ENCODE measurements at places on chromosomes 1 and 21.

GRCh38 chr1:229133811-229134210 lies 137.1 kb upstream of the RAB4A start:
- DNase-seq = no peak

GRCh38 chr1:181789395-181789794 lies 272.1 kb downstream of the ZNF648 start:
- DNase-seq = no peak

GRCh38 chr1:39722495-39722894 lies 16.2 kb upstream of the PPIE start:
- DNase-seq = no peak

GRCh38 chr1:2819831-2820730 lies 18.6 kb upstream of the TTC34 start:
- DNase-seq = no peak

DNA sequence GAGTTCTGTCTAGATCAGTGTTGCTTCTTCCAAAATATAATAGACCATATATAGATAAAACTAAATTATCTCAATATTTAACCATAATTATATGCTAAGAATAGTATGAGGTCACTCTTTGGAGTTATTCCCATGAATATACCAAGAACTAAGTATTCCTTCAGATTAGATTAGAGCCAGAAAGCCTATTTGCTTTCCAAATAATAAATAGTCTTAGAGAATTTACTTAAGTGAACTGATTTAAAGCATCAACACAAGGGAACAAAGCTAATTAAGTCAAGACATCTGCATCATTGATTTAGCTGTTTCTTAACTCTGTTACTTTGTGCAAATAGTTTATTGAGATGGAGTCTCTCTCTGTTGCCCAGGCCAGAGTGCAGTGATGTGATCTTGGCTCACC lies 35.7 kb downstream of the FNBP1L start:
- DNase-seq = no peak

GRCh38 chr1:73310797-73311381 lies 887.1 kb downstream of the LRRIQ3 start:
- no peak for DNase-seq

- DNase-seq = peak; percentile 52
Observed at GRCh38 chr1:5991381-5992025, 722 bp downstream of the NPHP4 start.

DNA sequence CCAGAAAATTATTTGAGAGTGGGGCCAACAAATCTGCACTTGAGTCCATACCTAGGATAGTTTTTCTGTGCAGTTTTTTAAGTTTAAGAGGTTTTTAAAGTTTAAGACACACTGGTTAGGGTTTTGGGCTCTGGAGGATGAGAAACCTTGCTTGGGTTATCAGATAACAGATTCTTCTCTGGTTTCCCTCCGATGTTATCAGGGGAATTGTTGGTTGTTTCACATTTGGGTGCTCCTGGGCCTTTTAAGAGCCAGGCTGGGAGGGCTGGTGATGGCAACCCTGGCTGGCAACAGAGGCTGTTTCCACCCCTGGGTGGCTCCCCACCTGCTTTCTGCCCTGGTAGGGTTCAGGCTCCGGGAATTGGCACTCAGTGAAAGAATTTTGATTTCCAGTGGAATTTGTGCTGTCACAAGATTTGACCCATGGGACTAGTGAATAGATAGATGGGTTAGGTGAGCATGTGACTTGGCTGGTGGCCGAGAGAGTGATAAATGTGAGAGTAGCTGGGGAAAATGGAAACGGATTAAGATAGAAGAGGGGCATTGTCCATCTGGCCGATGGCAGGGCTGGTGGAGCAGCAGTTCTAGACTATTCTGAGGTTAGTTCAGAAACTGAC lies 14.8 kb downstream of the VANGL1 start:
- DNase-seq = no peak

- DNase-seq = no peak
Observed at GRCh38 chr1:88324899-88325298, 359.2 kb upstream of the PKN2 start.

DNA sequence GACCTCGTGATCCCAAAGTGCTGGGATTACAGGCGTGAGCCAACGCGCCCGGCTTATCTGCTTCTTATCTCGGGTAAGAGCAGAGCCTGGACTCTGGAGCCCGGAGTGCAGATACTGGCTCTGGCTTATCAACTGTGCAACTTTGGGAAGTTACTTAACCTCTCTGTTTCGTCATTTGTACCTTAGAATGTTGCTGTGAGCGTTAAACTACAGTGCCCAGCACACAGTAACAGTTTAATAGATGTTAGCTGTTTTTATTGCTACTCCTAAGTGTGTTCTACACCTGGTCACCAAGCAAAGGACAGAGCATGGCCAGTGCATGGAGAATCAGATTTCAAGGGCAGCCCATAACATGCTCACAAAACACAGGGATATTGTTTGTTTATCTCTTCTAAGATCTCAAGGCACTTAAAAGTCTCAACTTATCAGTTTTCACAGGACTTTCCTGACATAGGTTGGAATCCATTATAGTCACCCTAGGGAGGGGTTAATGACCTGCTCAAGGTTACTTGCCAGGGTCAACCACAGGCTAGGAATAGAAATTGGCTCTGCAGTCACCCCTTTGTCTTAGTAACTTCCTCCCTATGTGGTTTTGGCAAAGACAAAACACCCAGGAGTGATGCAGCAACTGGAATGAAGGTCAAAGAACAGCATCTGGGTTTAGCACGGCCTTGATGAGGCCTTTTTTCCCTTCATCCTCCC lies 22.5 kb upstream of the SRP9 start:
- peak; percentile 77 for DNase-seq

- no peak for DNase-seq
Observed at GRCh38 chr1:232547938-232548484, 81.9 kb downstream of the SIPA1L2 start.

GRCh38 chr1:228830185-228830953 lies 95.1 kb downstream of the RHOU start:
- no peak for DNase-seq

- no peak for DNase-seq
Observed at GRCh38 chr1:18891426-18891780, 11.0 kb downstream of the ALDH4A1 start.

- no peak for DNase-seq
Observed at GRCh38 chr1:235937123-235937522, 70.4 kb upstream of the LYST start.

GRCh38 chr1:192810253-192810880 lies 1.5 kb downstream of the RGS2 start:
- no peak for DNase-seq

GRCh38 chr1:93992954-93993353 lies 83.7 kb upstream of the GCLM start:
- no peak for DNase-seq

DNA sequence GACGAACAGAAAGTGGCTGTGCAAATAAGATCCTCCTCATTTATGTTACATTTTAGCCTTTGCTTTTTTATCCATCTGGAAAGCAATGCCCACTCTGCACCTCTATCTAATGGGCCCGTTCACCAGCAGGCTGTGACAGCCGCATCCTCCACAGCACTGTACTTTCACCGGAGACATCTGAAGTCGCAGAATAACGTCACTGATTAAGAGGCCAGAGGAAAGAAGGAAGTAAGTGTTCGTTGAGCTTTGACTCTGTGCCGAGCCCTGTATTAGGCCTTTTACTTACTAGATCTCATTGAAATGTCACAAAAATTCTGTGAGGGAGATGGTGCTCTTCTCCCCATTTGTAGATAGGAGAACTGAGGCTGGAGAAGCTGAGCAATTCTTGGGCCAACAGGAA lies 62.3 kb downstream of the KAZN start:
- DNase-seq = no peak

All from urothelium cell line (cell line).